Activated gamma-delta T cell treated with Interleukin-2 at 50 U/mL for 16 hours (primary cell): ENCODE measurements at places on chromosomes 3 and 15.

- no peak for DNase-seq
Observed at GRCh38 chr3:144516589-144516988, 545.0 kb downstream of the DIPK2A start.

DNA sequence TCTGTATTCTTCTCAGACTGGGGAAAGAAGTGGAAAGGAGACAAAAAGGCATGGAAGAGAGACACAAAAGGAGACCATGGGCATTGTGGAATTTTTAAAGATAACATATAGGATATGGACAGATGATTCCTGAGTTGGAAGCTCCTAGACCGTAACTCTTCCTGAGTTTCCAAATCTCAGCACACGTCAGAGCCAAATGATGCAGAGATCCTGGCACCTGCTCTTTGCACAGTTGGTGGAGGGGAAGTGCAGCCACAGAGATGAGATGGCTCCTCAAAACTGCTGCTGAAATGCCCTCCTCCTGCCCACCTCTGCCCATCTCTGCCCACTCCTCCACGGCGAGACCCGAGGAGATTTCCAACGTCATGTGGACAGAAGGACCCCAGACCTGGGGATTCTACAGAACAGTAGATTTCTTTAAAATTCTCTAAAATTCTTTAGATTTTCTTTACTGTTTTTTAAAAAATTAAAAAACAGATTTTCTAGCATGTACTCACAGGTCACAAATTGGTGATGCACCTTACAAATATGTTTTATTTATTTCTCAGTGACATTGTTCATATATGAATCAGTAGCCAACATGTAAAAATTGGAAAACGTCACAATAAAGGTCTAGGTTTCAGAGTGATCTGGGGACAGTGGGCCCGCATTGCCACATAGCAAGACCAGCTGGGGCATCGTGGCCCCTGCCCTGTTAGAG lies 8.1 kb downstream of the CPN2 start:
- DNase-seq: no peak

- no peak for DNase-seq
Observed at GRCh38 chr15:69000091-69000490, 14.4 kb upstream of the NOX5 start.

DNA sequence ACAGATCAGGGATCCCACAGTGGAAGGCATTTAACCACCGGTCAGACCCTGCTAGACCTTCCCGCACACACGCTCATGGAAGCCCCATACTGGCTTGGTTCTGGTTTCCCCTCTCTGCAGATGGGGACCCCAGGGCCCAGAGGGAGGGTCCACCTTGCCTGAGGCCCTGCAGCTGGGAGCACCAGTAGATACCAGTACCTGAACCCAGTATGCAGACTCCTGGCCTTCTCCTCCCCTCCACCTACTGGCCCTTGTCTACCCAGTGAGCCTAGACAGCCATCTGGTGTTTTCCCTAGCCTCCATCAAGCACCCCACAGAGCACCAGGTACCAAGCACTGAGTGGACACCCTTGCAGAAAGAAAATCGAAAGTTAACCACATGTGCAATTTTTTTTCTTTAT lies 65.1 kb downstream of the MEGF11 start:
- DNase-seq: no peak

DNA sequence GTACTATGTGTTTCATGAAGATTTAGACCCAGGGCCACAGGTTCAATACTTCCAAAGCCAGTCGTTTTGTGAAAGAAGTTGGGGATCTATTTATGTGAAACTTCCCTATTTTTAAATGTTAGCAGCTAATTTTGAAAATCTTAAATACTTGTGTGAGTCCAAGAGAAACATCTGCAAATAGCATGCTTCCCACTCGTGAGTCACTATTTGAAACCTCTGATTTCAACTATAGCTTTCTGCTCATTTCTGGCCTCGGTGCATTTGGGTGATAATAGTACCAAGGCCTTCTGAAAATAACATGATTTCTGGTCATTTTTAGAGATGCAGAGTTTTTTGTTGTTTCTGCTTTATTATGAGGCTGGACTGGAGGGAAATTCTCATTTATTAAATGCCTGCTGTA lies 110.0 kb downstream of the OPA1 start:
- no peak for DNase-seq

- DNase-seq: no peak
Observed at GRCh38 chr3:11165476-11165875, 11.2 kb downstream of the HRH1 start.

DNA sequence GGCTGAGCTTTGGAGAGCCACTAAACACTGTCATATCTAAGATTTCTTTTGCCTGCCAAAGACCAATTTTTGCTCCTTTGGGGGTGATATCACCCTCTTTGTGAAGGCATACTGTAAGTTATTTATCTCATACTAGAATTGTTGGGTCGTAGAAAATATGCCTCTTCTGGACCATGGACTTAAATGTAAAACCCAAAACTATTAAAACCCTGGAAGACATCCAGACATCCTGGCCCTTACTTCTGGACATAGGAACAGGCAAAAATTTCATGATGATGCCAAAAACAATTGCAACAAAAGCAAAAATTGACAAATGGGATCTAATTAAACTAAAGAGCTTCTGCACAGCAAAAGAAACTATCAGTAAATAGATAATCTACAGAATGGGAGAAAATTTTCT lies 172.2 kb downstream of the ATG7 start:
- DNase-seq: no peak

- DNase-seq: no peak
Observed at GRCh38 chr3:195555110-195555509, 12.0 kb upstream of the PPP1R2 start.

DNA sequence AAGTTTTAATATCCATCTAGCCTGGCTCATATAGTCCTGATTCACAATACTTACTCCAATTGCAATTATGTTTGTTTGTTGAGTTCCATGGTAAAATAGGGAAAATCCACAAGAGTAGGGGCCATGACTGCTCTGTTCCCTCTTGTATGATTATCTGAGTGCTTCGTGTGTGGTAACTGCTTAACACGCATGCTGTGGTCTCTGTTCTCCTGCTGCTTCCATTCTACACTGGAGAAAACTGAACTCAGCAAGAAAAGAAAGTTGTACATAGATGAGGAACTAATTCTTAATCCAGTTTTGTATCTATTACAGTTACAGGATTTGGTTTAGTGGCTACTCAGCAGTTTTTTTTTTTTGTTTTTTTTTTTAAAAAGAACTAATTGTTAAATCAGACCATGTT lies 223.0 kb upstream of the SATB1 start:
- no peak for DNase-seq

DNA sequence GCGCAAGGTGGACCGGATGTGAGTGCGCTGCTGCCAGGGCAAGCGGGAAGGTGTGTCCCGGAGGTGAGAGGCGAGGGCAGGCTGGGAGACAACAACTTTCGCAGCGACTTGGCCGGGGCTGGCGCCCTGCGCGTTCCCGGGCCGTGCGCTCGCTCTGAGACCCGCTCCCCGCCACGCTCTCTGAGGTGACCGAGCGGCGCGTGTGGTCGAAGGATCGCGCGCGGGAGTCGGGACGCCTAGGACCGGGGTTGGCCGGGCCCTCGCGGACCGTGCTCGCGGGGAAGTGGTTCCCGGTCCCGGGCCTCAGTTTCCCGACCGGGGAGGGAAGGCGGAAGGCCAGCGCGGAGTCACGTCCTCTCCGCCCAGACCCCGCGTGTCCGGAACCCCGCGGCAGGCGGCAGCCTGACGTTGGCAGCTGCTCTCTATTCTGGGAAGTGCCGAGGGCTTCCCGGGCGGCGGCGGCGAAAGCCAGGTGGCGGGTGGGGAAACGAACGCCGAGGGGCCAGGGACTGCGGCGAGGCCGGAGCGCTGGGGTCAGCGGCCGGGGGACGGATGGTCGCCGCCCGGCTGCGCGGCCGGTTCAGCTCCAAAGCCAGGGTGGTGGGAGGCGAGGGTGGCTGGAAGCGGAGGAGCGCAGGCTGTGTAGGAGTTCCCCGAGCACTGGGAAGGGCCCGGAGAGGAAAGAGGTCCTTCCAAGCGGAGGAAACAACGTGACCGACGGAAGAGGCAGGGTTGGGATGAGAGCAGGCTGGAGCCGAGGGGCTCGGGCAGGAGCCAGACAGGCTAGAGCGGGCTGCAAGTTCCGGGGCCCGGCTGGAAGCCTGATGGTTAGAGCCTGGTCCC lies 1.0 kb upstream of the IGF2BP2 start:
- DNase-seq: peak; percentile 38

DNA sequence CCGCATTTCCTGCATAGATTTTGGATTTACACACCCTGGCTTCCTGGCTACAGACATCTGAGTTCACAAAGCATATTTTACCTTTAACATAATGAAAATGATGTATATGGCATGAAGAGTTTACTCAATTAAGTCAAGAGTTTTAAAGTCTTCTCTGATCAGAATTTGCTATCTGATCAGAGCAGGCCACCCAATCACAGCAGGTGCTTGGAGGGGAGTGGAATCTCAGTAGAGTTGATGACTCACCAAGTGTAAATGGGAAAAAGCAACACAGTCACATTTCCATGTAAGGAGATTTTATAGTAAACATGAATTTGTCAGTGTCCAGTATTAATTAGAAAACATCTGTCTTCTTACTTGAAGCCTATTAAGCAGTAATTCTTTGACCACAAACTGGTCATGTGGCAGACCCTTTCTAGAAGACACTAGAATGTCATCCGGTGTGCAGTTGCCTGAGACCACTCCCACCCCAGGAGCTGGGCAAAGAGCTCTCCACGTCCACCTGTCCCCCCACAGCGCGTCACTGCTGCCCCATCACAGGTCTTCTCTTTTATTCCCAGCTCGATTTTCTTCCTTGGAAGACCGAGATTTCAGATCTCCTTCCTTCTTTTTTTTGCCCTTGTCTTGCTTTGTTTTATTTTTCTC lies 10.8 kb downstream of the MESD start:
- no peak for DNase-seq

DNA sequence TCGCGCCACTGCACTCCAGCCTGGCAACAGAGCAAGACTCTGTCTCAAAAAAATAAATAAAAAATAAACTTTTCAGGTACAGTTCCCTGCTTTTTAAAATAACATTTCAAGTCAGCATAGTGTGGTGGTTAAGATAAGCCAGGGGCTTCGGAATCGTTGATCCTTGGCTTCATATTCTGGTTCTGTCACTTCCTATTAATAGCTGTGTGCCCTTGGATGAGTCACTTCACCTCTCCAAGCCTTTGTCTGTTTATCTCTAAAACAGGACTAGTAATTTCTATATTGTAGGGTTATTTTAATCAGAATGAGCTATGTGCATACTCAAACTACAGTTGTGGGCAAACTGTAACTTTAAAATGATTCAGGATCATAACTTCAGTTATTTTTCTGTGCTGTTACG lies 53.8 kb upstream of the SENP5 start:
- DNase-seq: no peak

- peak; percentile 90 for DNase-seq
Observed at GRCh38 chr3:122793568-122794416, at the start of gene HSPBAP1. Gene HSPBAP1 (minus strand): TSS chr3:122793831. CDS start chr3:122793680, 151 bp downstream.

DNA sequence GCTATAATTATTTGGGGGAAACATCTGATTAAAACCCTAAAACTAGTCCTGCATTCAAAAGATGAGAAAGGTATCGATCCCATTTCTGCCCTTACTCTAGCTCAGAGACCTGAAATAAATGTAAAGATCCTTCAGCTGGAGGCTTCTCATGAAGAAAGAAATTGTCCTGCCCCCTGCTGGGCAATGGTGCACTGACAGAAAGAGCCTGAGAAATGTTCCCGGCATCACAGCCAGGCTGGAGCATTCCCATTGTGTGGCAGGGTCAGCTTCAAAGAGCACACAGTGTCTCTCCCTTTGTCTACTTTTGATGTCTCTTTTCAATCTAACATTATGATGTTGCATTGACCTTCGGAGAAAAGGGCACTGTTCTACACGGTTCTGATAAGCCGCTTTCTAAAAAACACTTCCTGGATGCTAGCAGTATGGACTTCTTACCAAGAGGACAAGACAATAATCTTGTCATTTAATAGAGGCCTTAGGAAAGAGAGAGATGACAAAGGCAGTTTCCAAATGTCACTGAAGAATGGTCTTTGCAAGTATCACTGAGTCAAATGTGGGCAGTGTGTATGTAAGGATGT lies 287.5 kb downstream of the MAGI1 start:
- no peak for DNase-seq

DNA sequence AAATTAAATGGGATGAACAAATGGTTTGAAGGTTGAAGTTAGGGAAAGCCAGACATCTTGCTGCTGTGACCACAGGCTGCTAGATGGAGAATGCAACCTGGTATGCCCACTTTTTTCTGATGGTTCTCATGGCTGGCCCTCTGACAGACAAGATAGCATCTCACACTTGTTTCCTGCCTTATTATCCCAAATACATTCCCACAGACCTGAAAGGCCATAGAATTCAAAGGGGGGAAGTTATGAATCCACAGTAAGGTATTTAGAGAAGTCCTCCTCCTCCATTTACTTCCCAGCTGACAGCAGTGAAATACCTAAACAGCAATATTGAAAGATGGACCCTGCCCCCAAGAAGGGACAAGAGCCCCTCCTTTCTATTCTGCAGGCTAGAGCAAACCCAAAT lies 32.4 kb downstream of the LEO1 start:
- no peak for DNase-seq

- DNase-seq: no peak
Observed at GRCh38 chr3:120338517-120338916, 10.6 kb downstream of the LRRC58 start.

GRCh38 chr3:73405853-73406252 lies 218.9 kb downstream of the PDZRN3 start:
- DNase-seq: no peak

- no peak for DNase-seq
Observed at GRCh38 chr3:44885618-44886017, 11.2 kb downstream of the TGM4 start.

- DNase-seq: no peak
Observed at GRCh38 chr3:65638301-65638700, 400.4 kb downstream of the MAGI1 start.

GRCh38 chr15:61479613-61480012 lies 250.5 kb upstream of the RORA start:
- DNase-seq: no peak

- DNase-seq: no peak
Observed at GRCh38 chr15:32641517-32642059, at the start of gene SCG5. Gene SCG5 (plus strand): TSS chr15:32641710. CDS start chr15:32643593, 1,883 bp downstream.

- DNase-seq: no peak
Observed at GRCh38 chr3:144564011-144564410, 592.4 kb downstream of the DIPK2A start.

GRCh38 chr15:81947548-81947947 lies 98.3 kb downstream of the MEX3B start:
- DNase-seq: no peak

GRCh38 chr3:142495103-142495502 lies 47.3 kb upstream of the XRN1 start:
- no peak for DNase-seq

DNA sequence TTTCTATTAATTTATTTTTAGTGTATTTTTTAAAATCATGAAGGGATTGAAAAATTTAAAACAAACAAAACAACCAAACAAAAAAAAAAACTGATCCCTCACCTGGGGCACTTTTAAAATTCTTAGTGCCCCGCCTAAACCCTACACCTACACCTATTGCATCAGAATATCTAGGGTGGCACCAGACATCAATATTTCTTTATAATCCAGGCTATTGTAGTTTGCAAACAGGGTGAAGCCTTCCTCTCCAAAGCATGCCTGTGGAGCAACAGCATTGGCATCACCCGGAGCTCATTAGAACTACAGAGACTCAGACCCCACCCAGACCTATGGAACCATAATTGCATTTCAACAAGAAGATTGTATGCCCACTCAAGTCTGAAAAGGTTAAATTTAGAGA lies 54.9 kb upstream of the ACP3 start:
- DNase-seq: no peak

- DNase-seq: no peak
Observed at GRCh38 chr3:124492824-124493223, 237.4 kb upstream of the UMPS start.
